ENCODE measurements at places on chromosomes 12 and 14. TPM values are rescaled to one million over a fixed set of nuclear protein-coding genes. Genes with fewer than 3 reads are reported as not detected.

DNA sequence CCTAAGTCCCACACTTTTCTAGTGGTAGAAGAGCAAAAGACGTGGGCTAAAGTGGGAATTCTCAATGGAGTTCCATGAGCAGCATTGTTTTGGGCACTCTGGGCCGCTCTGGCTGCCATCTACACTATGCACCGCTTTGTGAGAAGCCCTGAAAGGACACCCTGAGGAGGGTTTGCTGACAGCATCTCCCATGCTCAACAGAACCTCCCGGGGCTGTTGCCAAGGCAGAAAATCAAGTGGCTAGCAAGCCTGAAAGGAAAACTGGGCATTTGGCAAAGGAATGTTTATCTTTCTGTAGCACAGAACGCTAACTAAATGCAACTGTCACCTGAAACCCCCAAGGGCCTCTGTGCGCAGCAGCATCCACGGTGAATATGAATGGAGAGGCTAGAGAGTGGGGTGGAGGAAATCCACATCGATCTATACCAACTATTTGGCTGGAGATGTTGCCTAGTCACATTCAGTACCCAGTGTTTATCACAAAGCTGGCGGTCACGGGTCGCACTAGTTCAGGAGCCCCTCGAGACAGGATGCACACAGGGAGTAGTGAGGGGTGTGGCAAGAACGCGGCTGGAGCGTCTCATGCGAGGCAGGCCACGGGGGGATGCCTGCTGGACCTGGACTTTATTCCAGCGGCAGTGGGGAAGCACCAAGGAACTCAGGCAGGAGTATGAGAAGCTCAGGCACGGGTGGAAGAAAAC is 14.2 kb downstream of the APPL2 start:
- no peak for DNase-seq

Gene POTEG
- total RNA-seq = not detected

GRCh38 chr12:49568442-49569162 is 660 bp upstream of the MCRS1 start:
- no peak for DNase-seq

GRCh38 chr12:116803013-116803736 is 65.1 kb downstream of the RNFT2 start:
- no peak for DNase-seq

DNA sequence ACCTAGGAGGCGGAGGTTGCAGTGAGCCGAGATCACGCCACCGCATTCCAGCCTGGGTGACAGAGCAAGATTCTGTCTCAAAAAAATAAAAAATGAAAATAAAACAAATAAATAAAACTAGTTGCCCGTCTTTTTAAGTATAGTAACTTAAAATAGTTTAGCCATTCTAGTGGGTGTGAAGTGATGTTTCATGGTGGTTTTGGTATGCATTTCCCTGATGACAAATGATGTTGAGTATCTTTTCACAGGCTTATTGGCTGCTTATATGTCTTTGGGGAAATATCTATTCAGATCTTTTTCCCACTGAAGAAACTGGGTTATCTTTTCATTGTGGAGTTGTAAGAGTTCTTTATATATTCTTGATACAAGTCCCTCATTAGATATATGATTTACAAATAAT is 102.4 kb upstream of the METAP2 start:
- DNase-seq = no peak

Gene RASSF9
- total RNA-seq = 6.5 TPM

Gene PDZRN4
- total RNA-seq = 6.8 TPM

- peak; percentile 86 for DNase-seq
Observed at GRCh38 chr12:94186278-94187241, 38.2 kb downstream of the PLXNC1 start.

DNA sequence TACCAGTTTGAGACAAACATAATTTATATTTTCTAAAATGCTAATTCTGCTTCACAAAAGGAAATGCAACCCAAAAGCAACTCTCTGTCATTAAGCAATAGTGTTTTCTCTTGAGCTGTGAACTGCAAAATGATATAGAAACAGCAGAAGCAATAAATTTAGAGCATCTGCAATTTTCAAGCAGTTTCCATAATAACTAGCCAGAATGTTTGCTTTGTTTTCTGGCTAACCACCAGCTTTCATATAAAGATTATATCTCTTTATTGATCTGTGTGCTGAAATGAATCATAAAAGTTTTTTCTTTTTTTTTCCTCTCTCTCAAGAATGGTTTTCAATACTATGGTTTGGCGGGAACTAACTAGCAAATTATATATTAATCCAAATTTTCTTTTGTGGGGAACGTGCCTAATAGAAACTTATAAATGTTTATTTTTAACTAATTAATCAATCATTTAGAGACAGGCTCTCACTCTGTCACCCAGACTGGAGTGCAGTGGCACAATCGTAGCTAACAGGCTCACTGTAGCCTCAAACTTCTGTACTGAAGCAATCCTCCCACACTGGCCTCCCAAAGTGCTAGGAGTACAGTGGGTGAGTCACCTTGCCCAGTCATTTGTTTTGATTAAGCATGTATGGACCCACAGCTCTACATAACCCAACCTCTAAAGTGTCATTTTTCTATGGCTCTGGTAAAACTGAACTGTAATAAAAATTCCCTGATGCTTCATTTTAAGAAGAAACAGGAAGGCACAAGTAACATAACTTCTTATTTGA is 830.1 kb upstream of the MGAT4C start:
- DNase-seq = no peak

GRCh38 chr14:79661752-79662151 is 549.6 kb downstream of the DIO2 start:
- DNase-seq = no peak

DNA sequence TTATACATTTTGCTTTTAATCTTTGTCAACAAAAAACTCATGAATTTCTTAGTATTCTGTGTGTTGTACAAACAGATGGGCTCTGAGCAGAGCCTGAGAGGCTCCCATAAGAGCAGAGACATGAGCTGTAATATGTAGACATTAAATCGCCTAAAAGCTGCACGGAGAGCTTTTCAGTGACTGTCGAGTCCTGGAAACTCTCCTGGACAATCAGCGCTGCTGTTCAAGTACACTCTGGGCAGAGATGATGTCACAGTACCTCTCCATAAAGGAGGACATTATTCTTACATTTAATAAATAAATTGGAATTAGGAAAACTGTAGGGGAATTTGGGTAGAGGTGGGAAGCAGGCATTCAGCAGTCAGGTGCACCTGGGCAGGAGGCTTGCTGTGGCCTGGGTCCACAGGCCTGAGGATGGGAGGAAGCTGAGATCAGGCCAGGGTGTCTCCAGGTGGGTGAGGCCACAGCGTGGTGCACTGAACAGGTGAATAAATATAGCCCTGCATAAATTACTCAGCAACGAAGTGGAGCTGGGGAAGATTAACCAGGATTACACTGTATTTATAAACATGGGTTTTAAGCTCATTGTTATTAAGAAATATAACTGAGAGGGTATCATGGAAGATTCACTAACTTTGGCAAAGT is 13.3 kb upstream of the TCL1A start:
- DNase-seq = no peak

- DNase-seq = no peak
Observed at GRCh38 chr12:8993827-8994226, 4.5 kb downstream of the KLRG1 start.

DNA sequence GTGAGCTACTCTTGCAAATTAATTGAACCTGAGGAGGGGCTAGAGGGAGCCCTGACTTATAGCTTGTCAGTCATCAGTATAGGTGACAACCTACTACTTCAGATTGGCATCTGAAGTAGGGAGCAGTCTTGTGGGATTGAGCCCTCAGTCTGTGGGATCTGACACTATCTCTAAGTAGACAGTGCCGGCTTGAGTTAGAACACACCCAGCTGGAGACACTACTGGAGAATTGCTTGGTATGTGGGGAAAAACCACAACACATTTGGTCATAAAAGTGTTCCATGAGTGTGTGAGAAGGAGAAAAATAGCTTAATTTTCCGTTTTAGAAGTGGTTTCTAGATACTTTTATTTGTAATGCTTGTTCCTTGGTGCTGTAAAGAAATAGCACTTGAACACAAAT is 30.5 kb upstream of the DDHD1 start:
- no peak for DNase-seq

Gene CLECL1
- total RNA-seq = 2.1 TPM

GRCh38 chr14:29007990-29008389 is 241.4 kb downstream of the FOXG1 start:
- no peak for DNase-seq

- no peak for DNase-seq
Observed at GRCh38 chr14:60064491-60065072, 27.1 kb upstream of the PCNX4 start.

Gene GLI1
- total RNA-seq = 15.5 TPM

DNA sequence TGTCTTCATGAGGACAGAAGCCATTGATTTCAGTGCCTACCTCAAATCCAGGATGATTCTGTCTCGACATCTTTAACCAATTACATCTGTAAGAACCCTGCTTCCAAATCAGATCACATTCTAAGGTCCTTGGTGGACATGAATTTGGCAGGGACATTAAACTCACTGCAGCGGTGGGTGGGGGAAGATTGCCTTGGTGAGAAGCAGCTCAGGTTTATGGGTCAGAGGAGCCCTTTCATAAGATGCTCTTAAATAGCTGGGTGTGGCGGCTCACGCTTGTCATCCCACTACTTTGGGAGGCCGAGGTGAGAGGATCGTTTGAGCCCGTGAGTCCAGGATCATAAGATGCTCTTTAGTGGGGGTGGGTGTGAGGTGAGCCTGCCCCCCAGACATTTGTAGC is 42.9 kb downstream of the ELK3 start:
- no peak for DNase-seq

GRCh38 chr12:55820679-55821078 is 2.8 kb downstream of the ORMDL2 start:
- DNase-seq = no peak

DNA sequence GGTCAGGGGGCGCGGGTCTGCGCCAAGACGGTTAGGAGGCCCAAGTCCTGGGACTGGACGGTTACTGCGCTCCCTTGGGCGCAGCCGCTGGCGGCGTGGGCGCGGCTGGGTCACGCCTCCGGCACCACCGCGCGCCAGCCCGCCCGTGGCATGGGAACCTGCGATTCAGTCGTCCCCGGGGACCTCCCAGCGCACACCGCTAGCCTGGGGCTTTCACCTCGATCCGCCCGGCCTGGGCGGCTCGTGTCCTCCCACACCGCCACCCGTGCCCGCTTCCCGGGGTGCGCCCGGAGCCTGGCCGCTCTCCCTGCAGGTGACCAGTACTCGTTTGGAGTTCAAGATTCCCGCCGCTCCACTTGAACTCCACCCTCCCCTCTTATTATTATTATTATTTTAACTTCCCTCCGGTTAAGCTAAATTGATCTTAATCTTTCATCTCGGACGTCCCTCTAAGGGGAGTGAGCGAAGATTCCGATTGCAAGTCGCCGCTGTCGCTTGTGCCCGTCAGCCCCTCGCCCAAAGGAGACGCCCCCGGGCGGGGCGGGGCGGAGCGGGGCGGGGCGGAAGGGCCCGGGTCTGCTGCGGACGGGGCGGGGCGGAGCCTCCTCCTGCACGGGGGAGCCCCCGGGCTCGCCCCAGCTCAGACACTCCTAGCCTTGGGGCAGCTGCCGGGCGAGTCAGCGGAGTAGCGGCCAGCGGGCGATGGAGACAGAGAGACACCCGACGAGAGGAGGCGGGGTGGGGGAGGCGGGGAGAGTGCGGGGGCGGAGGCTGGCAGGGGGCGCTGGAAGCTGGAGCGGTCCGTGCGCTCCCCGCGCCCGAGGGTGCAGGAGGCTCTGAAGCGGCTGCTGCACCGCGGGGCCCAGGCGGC is at the start of gene KCNMB4:
Gene KCNMB4, plus strand, starts transcription at position 643 of the 871 bp plus-strand sequence. CDS start 445 bp downstream, outside the sequence.
- DNase-seq = peak; percentile 68

- no peak for DNase-seq
Observed at GRCh38 chr14:42110167-42110566, 503.5 kb downstream of the LRFN5 start.

DNA sequence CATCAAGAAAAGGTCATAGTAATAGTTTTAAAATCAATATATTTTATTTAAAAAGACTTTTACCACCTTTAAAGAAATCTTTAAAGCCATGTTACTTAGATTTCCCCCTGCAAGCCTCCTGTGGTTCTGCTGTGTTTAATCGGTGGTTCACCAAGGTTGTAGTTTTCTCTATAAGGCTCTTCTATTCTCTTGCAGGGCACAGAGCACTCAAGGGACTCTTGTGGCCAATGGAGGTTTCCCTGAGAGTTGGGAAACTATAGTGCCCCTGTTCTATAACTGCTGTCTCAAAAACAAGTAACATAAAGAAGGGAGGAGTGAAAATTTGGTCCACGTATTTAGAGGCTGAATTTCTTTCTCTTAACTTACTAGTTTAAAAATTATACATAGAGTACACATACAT is 25.0 kb downstream of the DACT1 start:
- no peak for DNase-seq

- no peak for DNase-seq
Observed at GRCh38 chr14:23389396-23389795, 12.6 kb downstream of the CMTM5 start.

- DNase-seq = peak; percentile 97
Observed at GRCh38 chr12:11500188-11500860, 105.0 kb upstream of the PRB2 start.

Gene TAS2R10
- 1.4 TPM for total RNA-seq

DNA sequence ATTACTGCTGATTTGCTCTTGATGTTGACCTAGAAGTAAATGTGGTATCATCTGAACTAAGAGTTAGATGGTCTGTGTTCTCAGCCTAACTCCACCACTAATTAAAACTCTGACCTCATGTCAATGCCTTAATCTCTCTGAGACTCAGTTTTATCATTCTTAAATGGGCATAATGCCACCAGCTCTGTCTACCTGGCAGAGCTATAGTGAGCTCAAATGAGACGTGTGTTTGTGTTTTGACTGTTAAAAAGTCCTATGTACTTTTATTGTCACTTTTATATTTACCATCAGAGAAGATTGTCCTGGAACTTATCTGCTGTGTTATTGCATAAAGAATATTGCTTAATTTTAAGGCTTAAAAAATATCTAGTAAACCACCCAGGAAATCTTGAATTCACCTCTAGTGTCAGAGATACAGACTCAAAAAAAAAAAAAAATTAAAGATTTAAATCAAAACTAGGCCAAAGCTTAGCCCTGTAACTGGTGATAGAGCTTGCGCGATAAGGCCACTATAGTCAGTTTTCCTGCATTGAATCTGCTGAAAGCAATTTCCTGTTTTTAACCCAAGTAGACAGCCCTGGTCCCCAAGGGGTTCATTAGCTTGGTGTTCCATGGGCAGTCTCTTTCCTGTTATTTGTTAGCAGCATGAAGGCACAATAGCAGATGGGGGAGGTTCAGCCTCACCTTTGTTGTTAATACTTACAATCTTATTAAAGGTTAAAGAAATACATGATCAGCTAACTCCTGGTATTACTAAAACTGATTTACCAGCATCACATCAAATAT is 261.8 kb downstream of the ATP23 start:
- DNase-seq = no peak

Gene BRI3BP
- 5.2 TPM for total RNA-seq

Gene CEBPE
- total RNA-seq = 0.33 TPM

- DNase-seq = no peak
Observed at GRCh38 chr14:103562179-103562428, 353 bp downstream of the BAG5 start.

DNA sequence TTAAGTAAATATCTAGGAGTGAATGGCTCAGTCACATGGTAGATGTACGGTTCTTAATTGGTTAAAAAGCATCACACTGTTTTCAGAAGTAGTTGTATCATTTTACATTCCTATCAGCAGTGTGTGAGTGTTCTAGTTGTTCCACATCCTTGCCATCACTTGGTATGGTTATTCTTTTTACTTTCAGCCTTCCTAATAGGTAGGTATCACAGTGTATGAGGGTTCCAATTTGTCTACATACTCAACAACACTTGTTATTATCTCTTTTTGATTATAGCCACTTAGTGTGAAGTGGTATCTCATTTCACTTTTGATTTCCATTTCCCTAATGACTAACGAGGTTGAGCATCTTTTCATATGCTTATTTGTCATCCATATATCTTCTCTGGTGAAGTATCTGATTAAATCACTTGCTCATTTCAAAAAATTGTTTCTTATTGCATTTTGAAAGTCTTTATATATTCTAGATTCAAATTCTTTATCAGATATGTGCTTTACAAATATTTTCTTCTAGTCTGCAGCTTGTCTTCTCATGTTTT is 3.5 kb upstream of the SPRYD3 start:
- DNase-seq = no peak

Measured in aorta (tissue), 5 donors.